Spinal cord (tissue), 10 donors: ENCODE measurements at places on chromosomes 4 and X. TPM values are rescaled to one million over a fixed set of nuclear protein-coding genes. Genes with fewer than 3 reads are reported as not detected.
A peak's percentile ranks its signal among the peaks of the same experiment; 100 is the strongest.

AMBN gene
- total RNA-seq = not detected

CFI gene
- total RNA-seq = 36.7 TPM

- DNase-seq = no peak
These were observed 1293.1 kb downstream of the PCDH19 start for GRCh38 chrX:99117011-99117410.

DNA sequence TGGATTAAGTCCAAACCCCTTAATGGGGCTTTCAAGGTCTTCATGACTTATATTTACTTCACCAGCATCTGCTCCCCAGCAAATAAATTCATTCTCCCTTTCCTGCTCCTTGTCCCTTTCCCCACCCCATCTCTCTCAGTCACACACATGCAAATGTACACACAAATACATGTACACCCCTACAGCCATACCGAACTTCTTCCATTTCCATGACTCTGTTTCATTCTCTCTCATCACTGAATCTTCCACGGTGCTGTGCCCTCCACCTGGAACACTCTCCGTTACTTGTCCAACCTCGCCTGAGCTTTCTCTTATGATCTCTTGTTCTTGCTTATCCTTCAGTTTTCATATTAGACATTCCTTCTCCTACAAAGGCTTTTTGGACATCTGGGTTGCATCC is 22.0 kb upstream of the RPA4 start:
- DNase-seq = no peak

DNA sequence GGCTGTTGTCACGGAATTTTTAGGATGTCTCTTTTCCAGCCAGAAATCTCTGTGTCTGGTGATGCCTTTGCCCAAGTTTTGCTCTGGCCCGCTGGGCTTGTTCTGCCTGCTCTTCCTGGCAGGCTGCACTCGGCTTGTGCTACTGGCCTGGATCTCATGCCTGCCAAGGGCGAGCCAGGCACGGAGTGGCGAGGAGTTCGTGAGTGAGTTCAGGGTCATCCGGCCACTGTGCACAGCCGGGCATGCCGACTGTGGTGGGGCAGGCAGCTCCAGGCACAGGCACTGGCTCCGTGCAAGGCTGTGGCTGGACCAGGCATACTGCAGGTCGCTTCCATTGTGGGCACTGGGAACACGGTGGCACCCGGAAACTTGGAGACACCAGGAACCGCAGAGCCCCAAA is 129.1 kb downstream of the ARHGAP10 start:
- no peak for DNase-seq

DNA sequence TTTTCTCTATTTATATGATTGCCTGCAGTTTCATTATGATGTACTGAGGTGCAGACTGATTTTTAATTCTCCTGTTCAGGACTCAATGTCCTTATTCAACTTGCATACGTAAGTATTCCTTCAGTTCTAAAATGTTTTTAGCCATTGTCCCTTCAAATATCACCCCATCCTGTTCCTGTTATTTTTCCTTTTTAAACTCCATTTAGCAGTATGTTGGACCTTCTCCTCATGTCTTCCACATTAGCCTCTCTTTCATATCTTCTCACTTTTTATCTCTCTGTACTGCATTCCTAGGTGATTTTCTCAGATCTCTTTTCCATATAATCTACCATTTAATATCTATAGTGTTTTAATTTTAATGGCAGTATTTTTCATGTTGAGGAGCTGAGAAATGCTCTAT is 317.7 kb downstream of the NR3C2 start:
- DNase-seq = no peak

GRCh38 chrX:40171513-40172400 is 74.0 kb upstream of the BCOR start:
- DNase-seq = no peak

- DNase-seq = no peak
These were observed 15.4 kb downstream of the MTHFD2L start for GRCh38 chr4:74173321-74173720.

- peak; percentile 69 for DNase-seq
These were observed 3.1 kb downstream of the IL1RAPL1 start for GRCh38 chrX:28590396-28590795.
